ENCODE measurements at places on chromosomes 16 and 17.

DNA sequence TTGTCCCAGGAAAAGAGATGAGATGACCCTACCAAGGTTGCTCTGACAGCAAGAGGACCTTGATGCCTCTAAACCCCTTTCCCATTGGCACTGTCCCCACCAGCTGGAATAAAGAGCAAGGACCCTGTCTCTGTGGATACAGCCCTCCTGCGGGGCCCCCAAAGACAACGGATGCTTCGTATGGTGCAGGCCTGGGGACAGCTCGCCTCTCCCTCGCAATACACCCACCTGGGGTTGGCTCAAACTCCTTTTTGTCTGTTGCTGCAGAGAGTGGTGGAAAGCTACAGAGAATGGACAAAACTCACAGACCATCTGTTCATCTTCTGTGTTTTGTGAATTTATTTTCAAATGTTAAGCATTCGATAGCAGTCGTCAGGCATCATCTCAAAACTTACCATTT lies 27.6 kb upstream of the CACNG3 start:
- DNase-seq = no peak

DNA sequence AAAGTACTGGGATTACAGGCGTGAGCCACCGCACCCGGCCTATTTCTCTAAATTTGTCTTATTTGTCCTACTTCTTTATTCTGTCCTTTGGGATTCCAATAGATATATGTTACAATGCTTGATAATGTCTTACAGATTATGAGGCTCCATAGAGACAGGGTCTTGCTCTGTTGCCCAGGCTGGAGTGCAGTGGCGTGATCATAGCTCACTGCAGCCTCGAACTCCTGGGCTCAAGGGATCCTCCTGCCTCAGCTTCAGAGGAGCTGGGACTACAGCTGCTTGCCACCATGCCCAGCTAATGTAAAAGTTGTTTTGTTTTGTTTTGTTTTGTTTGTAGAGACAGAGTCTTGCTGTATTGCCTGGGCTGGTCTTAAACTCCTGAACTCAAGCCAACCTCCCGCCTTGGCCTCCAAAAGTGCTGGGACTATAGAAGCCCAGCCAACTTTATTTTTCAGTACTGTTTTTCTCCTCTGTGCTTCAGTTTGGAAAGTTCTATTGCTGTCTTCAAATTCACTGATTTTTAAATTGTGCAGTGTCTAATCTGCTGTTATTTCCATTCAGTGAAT lies 10.3 kb downstream of the ANKRD13B start:
- DNase-seq = no peak

GRCh38 chr17:67105213-67105612 lies 60.9 kb downstream of the CACNG1 start:
- DNase-seq = no peak

- no peak for DNase-seq
Observed at GRCh38 chr16:57513371-57514102, 22.8 kb downstream of the CCDC102A start.

GRCh38 chr17:50269477-50270434 lies 4.5 kb upstream of the TMEM92 start:
- no peak for DNase-seq

DNA sequence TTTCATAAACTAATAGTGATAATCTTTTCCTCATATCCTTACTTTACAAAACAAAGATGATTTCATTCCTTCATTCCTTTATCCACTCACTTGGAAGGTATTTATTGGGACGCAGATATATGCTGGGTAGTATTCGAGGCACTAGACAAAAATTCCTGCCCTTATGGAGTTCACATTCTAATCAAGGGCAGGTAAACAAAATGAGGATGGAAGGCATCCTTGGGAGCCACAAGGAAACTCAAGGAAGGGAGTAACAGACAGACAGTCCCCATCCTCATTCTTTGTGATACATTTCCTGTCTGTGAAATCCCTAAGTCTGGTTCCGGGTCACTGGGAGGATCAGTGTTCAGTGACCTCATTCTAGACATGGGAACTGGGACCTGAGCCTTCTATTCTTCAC lies 45.2 kb downstream of the SLC6A2 start:
- no peak for DNase-seq

GRCh38 chr17:41498276-41498675 lies 7.1 kb downstream of the KRT13 start:
- DNase-seq = no peak

GRCh38 chr16:17538927-17539326 lies 68.2 kb upstream of the XYLT1 start:
- no peak for DNase-seq

- DNase-seq = no peak
Observed at GRCh38 chr17:72702136-72702735, 390.3 kb downstream of the SLC39A11 start.

DNA sequence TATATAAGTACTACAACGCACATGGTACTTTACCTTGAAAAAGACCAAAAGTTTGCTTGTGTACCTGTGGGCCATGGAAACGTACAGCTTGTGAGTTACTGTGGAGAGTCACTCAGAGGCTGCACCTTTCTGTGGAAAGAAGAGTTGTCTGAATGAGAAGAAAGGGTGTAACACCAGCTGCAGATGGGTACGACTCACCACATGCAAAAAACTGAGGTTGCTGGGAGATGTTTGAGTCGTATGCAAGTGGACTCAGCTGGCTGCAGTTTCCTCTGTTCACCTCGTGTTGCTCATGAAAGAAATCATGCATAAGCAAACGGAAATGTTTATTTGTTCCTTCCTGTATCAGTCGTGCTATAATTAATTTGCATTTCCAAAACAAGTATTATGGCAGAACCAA lies 22.4 kb upstream of the DYNLRB2 start:
- DNase-seq = no peak

GRCh38 chr17:65518256-65518655 lies 43.2 kb downstream of the AXIN2 start:
- DNase-seq = no peak

DNA sequence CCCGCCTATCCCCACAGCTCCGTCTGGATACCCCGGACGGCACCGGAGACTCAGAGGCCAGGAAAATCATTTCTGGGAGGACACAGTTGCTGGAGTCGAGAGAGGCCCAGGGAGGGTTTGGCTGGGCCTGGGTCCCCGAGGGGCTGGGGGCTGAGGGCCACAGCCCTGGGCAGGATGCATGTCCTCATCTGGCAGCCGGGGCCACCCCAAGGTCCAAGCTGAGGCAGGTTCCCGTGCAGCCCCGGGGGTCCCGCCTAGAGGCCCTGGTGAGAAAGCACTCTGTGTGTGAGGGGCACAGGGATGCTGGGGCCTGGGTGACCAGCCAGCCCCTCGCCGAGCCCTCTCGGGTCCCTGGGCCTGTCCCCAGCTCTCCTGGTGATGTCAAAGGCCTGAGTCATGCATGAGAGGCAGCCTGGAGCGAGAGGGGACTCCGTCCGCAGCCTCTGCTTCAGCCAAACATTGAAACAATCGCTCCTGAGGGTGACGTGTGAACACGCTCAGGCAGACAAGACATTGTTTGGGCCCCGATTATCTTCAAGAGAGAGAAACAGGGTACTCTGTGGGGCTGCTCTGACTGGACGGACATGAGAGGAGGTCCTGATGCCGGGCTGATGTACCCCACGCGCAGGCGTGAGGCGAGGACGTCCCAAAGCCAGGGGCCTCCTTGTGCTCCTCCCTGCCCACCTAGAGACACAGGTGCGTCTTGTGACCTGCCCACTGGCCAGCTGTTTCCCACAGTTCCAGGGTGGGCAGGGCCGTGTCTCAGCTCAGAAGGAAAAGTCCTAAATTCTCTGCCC lies 25.8 kb upstream of the C1QTNF8 start:
- DNase-seq = no peak

DNA sequence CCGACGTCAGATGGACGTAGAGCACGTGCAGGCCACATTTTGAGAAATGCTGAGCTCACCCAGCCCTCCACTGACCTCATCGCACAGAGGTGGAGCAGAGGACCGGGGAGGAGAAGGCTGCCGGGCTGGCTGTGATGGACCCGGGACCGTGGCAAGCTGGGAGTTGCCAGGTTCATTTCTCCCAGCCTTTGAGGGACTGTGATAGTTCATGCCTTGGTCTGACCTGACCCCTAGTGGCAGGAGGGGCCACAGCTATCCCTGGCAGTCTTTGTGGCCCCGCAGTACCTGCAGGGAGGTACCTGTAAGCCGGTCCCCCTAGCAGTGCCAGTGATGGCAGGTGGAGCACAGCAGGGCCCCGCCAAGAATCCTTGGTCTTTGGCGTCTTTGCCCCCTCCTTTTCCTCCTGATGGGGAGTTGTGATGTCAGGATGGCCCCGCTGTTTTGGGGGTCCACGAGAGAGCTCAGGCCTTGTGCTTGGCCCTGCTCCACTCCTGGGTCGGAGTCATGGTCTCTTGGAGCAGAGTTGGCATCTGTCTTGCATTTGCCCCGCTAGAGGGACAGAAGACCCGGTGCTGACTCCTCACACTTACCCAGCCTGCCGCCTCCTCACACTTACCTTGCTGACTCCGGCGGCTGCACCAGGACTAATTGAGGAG lies 50.4 kb downstream of the OR1D5 start:
- peak; percentile 77 for DNase-seq

- no peak for DNase-seq
Observed at GRCh38 chr17:3935140-3935542, 18.9 kb upstream of the P2RX1 start.

- DNase-seq = no peak
Observed at GRCh38 chr17:4594931-4595684, 10.8 kb downstream of the SMTNL2 start.

DNA sequence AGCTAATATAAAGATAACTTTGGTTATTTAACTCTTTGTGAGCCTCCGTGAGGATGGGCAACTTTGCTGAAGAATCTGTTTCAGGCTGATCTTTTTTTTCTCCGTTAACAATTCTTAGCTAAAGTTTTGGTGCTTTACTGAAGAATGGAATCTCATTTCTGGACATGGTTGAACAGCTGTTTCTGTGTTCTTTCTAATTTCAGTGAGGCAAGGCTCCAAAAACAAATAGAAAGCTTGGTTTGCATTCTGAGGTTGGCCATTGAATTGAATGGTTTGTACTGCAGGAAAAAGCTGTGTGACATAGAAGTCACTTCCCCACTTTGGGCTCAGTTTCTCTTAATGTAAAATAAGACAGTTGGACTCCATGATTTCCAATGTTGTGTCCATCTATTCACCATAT lies 22.3 kb upstream of the HLF start:
- DNase-seq = no peak

GRCh38 chr16:79677799-79678530 lies 77.4 kb upstream of the MAF start:
- no peak for DNase-seq

DNA sequence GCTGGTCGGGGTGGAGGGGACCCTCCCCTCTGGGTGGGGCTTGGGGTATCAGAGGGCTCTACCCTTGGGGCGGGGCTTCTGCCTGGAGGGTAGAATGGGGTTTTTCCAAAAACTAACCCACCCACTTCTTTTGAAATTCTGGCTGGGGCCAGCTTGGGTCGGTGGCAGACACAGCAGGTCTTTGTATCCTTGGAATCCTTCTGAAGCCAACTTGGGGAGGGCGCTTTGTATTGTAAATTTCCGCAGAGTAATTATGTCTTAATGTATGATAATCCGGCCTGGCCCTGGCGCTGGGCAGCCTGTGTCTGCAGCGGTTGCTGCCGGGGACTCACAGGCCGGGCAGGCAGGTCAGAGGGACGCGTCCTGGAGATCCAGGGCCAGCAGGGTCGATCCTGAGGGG lies 33.9 kb upstream of the GSE1 start:
- no peak for DNase-seq

GRCh38 chr16:83075956-83076355 lies 449.2 kb downstream of the CDH13 start:
- DNase-seq = no peak

DNA sequence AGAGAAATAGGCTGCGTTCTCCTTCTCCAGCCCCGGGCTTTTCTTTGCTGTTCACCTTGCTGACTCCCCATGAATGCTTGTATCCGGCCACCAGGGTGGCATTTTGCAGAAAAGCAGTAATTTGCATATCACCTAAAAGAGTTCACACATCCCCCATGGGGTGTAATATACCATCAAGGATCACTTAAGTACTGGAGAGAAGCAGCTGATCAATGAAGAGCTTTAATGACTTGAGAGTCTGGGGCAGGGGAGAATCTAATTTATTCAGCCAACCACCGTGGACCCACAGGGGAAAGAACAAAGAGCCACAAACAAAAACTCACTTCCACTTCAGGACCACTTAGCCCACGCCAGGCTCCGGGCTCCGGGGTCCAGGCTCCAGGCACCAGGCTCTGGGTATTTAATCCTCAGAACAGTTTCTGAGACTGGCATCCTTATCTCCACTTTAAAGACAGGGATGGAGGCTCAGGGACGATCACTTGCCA lies 33.9 kb upstream of the SEC14L1 start:
- no peak for DNase-seq

DNA sequence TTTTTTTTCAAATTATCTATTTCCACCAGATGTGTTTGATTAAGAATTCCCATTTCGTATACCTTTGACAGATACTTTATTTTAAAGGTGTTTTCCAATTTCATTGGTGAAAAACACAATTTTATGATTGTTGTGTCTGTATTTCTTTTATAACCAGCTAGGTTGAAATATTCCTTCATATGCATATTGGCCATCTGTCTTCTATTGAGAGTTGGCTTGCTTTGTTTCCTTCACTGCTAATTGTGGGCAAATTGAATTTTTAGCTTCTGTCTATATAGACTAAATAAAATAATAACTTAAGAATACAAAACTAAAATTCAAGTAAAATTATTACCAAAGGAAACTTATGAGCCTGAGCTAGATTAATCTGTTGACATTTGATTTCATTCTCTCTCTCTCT lies 1.2 kb upstream of the KRTAP3-3 start:
- DNase-seq = no peak

- DNase-seq = no peak
Observed at GRCh38 chr16:23395732-23396131, 57.3 kb downstream of the COG7 start.

DNA sequence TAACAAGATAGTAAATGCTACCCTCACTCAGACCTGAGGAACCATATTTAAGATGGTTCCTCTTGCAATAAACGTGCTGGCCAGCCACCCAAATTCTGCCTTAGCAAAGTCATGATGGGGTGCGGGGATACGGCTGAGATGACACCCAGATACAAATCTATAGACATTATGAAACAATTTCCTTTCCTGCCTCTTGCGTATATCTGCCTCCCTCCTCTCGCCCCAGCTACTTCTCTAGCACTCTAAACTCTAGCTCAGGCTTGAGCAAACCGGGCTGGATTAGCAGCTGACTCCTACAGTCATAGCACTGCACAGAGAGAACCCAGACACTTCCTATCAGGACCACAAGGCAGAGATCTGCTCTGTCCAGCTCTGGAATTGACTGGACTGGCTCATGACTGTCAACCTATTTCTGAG lies 22.3 kb downstream of the CD300LF start:
- DNase-seq = no peak
